ENCODE measurements at places on chromosomes 6 and 20.

DNA sequence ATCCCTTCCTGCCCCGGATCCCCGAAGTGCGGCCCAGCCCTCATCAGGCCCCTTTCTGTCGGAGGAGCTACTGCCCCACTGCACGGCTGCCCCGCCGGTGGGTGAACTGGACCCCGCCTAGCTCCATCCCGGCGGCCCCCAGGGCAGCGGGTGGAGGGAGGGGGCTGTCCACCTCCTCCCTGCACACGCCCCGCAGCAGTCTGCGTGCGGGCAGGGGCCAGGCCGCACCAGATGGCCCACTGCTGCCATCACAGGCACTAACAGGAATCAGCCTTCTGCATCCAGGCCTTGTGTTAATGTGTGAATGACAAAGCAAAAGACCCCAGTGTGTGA lies 54.9 kb upstream of the UNC93A start:
- DNase-seq, result no peak

GRCh38 chr20:40802886-40803285 lies 113.8 kb upstream of the MAFB start:
- DNase-seq, result no peak

DNA sequence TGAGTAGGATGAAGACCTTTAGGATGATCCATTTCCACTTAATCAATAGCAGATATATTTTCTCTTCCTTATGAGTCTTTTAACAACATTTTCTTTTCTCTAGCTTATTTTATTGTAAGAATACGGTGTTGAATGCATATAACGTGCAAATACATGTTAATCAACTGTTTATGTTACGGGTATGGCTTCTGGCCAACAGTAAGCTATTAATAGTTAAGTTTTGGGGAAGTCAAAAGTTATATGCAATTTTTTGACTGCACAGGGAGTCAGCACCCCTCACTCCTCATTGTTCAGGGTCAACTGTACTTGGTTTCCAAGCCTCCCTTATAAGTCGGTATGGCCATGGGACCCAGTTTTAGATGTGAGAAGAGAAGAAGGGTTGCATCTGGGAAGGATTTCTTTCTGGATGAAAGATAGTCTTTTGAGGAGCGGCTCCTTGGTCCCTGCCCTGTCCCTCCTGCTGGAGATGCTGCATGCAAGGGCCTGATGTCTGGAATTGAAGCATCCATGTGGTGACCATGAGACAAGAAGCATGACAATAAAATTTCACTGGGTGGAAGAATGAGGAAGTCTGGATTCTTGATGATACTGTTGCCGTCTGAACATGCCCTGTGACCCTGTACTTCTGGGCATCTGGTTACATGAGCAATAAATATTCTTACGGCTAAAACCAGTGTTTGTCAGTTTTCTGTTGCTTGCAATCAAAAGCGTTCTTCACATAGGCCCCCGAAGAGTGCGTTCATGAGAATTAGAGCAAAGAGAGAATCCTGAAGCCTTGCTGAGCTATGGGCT lies 194.7 kb upstream of the PMEPA1 start:
- DNase-seq, result no peak

- DNase-seq, result no peak
These were observed 212.7 kb downstream of the CDKAL1 start for GRCh38 chr6:20746805-20747558.

GRCh38 chr6:157967020-157967419 lies 14.6 kb upstream of the SYNJ2 start:
- DNase-seq, result no peak

GRCh38 chr20:19921284-19921793 lies 95.8 kb upstream of the NAA20 start:
- DNase-seq, result no peak

DNA sequence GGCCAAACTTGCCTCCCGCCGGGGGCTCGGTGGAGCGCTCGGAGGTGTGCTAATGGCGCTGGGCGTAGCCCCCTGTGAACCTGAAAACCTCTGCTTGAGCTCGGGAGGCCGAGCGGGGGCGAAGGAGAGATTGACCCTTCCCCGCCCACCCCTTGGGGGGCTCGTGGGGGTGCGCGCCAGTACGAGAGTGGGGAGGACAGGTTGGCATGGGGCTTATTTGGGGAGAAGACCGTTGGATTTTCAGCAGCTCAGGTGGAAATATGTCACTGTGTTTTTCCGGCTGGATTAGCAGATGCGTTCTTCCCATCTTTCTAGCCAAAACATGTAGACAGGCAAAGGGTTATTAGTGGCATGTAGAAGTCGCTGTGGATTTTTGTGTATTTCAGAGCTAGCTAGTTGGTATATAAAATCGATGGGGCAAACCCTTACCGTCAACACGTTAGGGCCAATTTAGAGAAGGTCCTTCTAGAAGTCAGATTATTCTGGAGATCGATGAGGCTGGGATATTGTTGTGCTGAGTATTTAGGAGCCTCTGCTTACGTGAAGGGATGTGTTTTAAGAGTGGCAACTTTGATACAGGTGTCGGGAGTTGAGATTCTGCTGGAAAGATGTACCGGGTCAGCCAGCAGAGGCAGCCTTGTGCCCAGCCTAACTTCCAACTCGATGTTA lies 525 bp downstream of the NCOA7 start:
- peak; percentile 19 for DNase-seq

DNA sequence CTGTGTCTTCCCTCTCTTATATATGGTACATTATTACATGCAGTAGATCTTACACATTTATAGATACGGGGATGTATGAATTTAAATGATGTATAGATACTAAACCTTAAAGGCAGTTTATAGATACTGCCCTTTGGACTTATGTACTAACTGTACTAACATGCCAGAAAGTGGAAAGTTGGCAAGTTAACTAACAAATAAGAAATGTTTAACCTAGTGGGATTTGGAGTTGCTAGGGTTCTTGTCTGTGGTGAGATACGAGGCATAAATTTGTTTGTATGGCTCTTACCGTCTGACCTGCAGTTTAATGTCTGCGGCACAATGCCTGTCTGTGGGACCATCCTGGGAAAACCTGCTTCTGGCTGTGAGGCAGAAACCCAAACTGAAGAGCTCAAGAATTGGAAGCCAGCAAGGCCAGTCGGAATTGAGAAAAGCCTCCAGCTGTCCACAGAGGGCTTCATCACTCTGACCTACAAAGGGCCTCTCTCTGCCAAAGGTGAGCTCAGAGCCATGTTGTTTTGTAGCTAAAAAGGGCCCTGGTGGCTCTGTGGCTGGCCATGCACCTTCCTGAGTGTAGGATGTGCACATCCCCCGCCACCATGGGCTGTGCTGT lies 62.9 kb upstream of the SLC22A1 start:
- no peak for DNase-seq

- DNase-seq, result no peak
These were observed 351.2 kb downstream of the CD83 start for GRCh38 chr6:14468647-14469321.

- DNase-seq, result no peak
These were observed 189.0 kb upstream of the UST start for GRCh38 chr6:148557796-148558321.

DNA sequence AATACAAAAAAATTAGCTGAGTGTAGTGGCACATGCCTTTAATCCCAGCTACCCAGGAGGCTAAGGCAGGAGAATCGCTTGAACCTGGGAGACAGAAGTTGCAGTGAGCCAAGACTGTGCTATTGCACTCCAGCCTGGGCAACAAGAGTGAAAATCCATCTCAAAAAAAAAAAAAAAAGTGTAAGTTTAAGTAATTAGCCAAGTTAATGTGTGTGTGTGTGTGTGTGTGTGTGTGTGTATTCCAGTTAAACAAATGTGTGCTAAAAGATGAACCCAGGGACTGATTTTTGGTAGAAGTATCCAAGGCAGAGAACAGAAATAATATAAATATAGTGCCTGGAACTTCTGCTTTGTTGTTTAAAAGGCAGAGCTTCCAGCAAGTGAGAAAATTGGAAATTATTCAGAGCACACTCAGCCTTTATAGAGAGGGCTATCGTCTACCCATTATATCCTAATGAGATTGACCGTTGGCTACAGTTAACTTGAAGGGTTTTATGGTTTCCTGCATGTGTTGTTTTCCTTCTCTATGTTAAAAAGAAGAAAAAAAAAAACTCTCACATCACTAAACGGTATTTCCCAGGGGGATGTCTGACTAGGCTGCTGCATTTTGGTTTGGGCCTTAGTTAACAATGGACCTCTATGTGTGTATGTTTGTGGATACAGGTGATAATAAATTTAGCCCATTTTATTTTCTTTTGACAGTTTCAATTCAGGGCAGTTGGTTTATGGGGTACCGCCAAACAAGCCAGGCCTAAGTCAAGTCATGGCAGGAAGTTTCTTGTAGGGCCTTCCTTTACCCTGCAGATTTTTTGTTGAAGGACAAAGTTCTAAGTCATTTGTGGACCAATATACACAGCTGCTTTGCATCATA lies 9.8 kb downstream of the SOX4 start:
- DNase-seq, result no peak

DNA sequence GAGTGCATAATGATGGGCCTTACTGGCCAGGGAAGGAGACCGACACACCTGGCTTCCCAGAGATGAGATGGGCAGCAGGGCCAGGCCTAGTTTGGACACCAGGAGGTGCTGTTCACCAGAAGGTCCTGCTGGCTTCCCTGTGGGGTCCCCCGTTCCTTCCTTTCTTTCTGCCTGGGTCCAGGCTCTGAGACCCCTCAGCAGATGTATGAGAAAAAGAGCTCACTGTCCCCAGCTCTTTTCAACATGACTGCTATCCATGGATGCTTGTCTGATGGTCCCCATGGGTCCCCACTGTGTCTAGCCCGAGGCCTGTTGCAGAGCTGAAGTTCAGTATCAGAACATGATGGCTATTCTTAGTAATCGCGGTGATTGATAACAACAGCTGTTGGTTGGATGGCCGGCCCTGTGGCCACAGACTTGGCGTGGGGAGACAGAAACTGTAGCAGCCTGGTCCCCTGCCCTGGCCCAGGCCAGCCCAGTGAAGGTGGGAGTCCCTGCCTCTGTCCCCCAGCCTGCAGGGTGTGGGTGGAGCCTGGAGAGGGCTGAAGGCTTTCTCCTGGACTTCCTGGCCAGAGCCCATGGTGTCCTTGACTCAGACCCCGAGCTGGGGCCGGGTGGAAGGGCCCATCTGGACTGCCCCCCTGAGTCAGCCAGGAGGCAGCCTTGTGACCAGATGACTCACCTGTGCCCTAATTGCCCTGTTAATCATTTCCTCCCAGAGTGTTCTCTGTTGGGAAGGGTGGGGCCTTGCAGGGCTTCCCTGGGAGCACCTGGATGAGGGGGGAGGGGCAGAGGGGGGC lies 9.9 kb upstream of the BAK1 start:
- no peak for DNase-seq
